NCI-H2081 treated with DMSO at 0.1 percent for 48 hours (cell line): ENCODE measurements at places on chromosomes 4 and X.

DNA sequence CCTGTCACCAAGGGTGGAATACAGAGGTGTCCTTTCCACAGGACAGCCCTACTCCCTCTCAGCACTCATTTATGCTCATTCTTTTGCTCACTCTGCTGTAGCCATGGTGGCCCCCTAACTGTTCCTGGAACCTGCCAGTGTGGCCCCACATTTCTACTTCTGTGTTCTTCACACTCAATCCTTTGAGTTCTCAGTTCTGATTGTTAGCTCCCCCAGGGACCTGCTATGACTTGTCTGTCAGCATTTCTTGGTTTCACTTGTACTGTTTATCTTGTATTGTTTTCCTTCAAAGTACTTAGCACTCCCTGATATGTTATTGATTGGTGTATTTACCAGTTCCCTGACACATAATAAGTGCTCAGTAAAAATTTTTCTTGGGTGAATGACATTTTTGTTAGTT lies 14.9 kb downstream of the VBP1 start:
- DNase-seq: no peak

- no peak for DNase-seq
These were observed 122.5 kb downstream of the ARHGAP6 start for GRCh38 chrX:11543249-11543648.

GRCh38 chr4:45920861-45921260 lies 203.0 kb downstream of the GABRG1 start:
- no peak for DNase-seq

DNA sequence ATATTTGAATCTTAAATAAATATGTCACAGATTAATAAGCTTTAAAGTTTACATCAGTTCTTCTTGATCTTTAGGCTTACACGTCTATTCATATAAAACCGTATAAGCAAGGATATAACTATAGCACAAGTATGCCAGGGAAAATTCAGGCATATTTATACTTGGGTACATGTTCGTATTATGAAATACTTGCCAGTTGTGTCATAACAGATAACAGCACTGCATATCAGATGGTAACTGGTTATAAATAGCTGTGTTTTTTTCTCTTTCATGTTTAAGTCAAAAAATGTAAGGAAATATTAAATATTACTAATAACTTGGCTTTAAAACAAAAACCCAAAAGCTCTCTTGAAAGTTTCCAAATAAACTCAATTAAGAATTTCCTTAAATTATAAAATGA lies 17.5 kb downstream of the BRWD3 start:
- DNase-seq: no peak

DNA sequence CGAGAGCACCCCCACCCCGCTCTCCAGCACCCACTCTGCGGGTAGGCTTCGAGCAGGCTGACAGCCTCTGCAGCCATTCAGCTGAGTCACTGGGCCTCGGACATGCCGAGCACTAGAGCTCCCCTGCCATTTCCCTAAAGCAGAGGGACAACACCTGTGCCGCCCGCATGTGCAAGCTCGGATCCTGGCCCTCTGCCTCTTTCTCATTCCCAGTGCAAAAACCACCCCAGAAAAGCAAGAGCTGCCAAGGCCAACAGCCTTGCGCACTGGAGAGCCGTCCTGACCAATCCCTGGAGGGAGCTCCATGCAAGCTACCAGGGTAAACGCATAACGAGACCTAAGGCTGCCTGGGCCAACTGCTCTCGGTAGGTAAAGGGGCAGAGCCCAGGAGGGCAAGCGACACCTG lies 5.3 kb downstream of the HCFC1 start:
- no peak for DNase-seq

GRCh38 chrX:40867352-40867751 lies 132.0 kb upstream of the MED14 start:
- DNase-seq: no peak

- no peak for DNase-seq
These were observed 533.3 kb downstream of the TMA16 start for GRCh38 chr4:164027805-164028204.

DNA sequence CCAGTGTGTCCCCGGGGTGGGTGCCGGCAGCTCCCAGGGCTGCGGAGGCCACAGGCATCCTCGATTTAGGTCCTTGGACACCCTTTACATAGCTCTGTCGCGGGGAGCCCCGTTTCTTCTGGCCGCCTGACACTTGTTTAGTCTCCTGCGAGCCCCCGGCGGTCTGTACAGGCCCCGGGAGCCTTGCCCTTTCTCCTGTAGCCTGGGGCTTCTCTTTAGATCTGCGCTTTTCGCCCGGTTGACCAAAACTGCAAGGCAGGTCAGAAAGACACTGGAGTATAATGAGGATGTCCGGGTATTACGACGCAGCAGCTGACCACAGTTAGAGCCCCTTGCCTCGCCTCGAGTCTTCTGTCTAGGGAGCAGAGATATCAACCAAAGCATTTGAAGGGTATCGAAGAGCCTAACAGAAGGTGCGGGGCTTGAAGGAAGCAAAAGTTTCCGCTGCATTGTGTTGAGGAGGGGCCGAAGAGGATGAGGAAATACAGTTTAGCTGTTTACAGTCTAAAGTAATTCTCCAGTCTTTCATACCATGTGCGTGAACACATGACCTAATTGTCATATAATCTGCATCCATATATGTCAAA lies 479 bp downstream of the BRCC3 start:
- no peak for DNase-seq

DNA sequence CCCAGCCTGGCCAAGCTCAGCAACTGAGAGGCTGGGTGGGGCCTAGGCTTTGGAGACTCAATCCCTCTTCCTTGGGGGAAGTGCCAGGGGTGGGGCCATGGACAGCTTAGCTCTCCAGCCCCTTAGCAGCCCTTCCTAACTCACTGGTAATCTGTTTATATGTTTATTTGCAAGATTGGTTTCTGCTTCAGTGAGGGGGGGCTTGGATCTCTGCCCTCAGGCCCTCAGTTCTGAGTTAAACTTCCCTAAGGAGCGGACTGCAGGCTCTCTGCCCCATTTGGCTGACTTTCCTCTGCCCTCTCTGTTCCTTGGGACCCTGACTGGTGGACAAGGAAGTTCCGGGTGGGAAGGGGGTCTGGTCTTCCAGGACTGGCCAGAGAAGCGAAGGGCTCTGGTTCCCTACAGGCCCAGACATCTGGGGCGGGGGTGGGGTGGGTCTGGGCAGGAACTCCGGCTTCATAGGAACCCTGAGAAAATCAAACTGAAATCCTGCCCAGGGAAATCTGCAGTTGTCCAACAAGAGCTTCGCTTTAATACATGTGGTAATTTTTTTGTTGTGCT lies 51.4 kb downstream of the NALF2 start:
- DNase-seq: no peak

GRCh38 chr4:182248295-182248694 lies 5.1 kb downstream of the TENM3 start:
- DNase-seq: no peak
